Posterior vena cava (tissue), 2 donors: ENCODE measurements at places on chromosomes 5 and 9.

DNA sequence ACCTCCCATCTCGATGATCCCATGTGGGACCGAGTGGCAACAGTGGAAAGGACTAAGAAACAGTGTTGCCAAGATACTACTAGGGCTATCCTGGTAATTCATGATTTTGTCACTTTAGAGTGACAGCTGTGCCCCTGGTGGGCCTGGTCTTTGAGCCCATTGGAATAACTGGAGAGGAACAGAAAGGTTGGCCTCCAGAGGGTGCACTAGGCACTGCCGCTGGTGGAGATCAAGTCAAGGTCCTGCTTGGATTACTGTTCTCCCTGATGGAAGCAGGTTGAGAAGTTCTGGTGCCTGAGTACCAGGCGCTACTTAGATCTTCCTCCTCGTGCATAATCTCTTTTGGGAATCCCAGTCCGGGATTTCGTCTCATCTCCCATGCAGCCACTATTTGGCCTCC lies 129.6 kb downstream of the SEC61B start:
- DNase-seq: no peak

DNA sequence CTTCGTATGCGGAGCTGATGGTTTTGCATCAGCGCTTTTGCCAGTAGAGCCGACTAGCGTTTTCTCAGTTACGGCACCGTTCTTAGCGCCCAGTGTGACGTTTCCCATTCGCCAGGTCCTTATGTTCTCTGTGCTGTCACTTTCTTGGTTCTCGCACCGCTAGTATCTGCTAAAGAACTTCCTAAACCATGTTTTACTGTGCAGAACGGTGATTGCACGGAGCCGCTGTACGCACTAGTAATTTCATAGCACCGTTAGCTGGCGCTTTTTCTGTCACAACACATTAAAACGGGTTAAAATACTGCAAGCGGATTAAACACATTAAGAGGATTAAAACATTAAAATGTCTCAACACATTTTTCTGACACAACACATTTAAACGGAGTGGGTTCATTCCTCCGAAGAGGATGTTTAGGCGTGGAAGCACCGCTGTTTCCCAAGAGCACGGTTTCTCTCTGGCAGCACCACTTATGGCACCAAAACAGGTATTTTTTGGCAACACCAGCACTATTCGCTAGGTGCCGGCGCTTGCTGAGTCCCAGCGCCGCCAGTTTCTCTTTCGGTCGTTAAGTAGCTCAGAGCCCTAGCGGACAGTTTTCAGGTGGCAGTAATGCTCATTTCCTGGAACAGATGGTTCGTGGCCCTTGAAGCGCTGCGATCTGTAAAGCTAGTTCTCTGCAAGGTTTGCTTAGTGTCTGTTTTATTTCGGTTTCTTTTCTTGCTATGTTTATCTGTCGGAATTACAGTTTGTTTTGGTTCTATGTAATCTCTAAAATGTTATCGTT lies 20.3 kb downstream of the ANXA2R start:
- peak; percentile 84 for DNase-seq

DNA sequence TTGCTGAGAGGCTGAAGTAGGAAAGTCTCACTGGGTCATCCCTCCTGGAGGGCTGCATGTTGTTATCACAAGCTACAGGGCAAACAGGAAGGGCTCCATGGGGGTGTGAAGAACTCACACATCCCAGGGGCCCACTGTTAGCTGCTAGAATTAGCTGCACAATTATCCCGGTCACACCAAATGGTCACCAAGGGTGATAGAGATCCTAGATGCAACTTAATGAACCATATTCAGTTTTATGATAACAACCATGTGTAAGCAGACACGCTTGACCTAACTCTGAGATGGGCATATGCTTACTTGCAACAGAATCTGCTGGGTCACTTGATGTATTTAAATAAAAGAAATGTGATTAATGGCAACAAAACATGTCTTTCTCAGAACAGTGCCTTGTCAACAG lies 143.5 kb upstream of the C6 start:
- no peak for DNase-seq

GRCh38 chr5:135915466-135916001 lies 19.9 kb upstream of the IL9 start:
- DNase-seq: no peak

GRCh38 chr5:119358901-119359603 lies 3.2 kb downstream of the TNFAIP8 start:
- no peak for DNase-seq

DNA sequence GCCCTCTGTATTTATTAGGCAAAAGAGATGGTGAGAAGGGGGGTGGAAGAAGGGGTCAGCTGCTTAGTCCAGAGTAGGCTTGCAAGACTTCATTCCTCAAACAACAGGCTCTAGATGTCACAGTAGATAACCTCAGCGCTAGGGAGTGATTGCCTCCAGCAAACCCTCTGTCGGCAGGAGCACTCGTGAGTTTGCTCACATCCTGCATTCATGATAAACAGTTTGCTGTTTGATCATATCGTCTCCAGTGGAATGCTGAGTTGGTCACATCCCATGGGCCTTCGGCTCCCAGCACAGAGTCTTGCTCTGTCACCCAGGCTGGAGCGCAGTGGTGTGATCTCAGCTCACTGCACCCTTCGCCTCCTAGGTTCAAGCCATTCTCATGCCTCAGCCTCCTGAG lies 3.6 kb downstream of the TTC23L start:
- DNase-seq: no peak
